ENCODE measurements at places on chromosomes 6 and 20. TPM values are rescaled to one million over a fixed set of nuclear protein-coding genes. Genes with fewer than 3 reads are reported as not detected.
A peak's percentile ranks its signal among the peaks of the same experiment; 100 is the strongest.

ASIP gene
- total RNA-seq = not detected

DSP gene
- total RNA-seq = 127 TPM

BPIFB2 gene
- not detected for total RNA-seq

GRCh38 chr6:135314543-135314942 lies 133.4 kb downstream of the MYB start:
- DNase-seq = no peak

DNA sequence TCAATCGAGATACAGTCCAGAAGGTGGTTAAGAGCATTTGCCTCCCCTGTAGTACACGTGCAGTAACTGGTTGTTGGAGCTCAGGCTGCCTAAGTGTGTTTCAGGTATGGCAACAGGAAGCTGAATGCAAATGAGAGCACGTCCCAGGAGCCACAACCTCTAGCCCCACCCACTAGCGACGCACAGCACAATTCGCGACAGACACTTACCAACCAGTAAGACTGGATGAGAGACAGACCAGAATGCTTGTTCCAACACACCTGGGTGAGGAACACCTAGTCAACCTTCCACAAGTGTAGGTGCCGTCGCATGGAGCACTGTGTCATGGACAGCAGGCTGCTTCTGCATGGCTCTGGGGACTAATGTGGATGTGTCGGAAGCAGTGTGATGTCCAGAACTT lies 7.2 kb upstream of the SERPINB1 start:
- peak; percentile 81 for DNase-seq

DNA sequence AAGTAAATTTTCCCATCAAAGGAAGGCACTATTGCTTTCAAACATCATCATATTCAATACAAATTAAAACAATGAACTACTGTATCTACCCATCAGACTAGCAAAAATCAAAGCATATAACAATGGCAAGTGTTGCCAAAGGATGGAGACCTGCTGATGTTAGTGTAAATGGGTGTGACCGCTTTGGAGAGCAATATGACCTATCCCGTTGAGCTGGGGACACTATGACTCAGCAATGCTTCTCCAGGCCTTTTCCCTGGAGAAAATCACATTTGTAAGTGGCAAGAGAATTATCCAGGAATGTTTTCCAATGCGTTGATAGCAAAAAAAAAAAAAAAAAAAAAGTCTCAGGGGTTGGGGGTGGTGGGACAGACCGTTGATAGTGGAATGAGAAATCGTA lies 46.1 kb downstream of the PHACTR3 start:
- no peak for DNase-seq

DNA sequence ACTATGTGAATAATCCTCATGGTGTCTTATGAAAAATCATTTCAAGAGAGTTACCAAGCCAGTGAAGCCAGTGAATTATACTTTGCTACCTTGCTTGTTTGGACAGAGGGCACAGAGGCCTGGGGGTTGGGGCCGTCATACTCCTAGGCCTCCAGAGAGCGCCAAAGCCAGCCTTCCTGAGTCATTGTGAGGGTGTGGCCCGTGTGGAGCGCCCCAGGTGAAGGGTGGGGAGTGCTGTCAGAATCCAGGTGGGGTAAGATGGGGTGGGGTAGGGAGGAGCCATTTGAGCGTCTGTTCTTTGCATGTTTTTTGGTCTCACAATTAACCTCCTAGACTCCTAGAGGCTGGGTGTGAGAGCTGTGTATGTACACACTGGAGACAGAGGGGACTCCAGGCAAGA lies 71.1 kb downstream of the PERP start:
- DNase-seq = peak; percentile 57

DNA sequence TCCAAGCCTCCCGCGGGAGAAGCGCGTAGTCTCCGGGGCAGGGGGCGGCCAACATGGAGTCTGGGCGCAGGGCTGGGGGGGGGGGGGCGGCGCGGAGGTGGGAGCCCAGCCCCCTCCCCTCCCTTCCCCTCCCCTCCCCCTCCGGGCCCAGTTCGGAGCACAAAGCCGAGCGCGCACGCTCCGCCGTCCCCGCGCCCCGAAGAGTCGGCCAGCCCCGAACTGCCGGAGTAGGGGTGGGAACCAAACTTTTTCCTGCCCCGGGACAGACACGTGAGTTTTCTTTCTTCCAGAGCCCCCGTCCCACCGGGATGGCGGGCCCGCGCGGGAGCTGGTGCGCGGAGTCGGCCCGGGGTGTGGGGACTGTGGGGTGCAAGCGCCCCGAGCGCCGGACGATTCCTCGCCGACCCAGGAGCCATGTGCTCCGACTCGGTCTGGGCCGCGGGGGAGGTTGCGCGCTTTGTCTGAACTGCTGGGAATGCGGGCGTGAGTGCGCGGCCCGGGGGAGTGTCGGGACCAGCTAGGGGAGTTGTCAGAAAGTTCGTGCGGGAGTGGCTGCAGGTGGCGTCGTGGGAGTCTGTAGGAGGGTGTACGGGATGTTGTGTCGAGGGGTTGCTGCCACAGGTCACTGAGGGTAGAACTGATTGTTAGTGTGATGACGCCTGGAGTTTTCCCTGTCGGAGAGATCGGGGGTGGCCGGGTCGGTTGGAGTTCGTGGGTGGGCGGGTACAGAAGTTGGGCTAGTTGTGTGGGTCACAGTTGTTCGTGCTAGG lies 1.2 kb downstream of the TGIF2 start:
- peak; percentile 79 for DNase-seq

- DNase-seq = no peak
These were observed 292.7 kb downstream of the TAF4 start for GRCh38 chr20:61772828-61773631.

- DNase-seq = peak; percentile 89
These were observed 5.1 kb downstream of the KCNS1 start for GRCh38 chr20:45095805-45096238.

- DNase-seq = no peak
These were observed 19.9 kb upstream of the RIPOR3 start for GRCh38 chr20:50711113-50711825.

All from endodermal cell (in vitro differentiated cells).